ENCODE measurements at places on chromosomes 16 and 17. TPM values are rescaled to one million over a fixed set of nuclear protein-coding genes. Genes with fewer than 3 reads are reported as not detected.

DNA sequence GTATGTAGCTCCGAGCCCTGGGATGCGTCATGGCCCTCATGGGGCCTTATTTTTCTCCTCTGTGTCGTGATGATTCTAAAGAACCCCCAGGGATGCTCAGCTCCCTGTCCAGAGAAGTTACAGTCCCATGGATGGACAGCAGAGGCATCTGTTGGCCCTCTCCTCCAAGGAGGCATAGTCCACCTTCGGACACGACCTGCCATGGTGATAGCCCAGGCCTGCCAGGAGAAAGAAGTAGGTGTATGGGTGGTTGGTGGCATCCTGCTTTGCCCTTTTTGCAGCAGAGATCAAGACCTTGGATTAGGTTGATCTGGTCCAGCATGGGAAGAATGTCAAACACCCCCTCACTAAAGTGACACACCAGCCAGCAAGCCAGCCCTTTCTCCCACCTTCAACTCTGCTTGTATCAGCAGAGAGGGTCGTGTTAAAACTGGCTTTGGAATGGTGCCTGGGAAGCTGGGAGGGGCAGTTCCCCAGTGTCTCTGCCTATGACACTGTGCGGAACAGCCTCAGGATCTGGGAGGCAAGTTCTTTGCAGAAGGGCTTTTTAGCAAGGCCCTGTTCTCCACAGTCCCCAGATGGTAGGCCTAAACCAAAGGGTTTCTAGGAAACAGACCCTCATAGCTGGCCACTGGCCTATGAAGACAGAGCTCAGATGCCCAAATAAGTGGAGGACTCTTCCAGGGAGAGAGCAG, 259.9 kb upstream of the RPL38 start:
- no peak for DNase-seq

FOXL1 gene
- polyA plus RNA-seq, result 5.2 TPM

GRCh38 chr17:53426505-53426904, 396.2 kb upstream of the KIF2B start:
- DNase-seq, result no peak

GRCh38 chr16:12845282-12845681, 41.6 kb upstream of the CPPED1 start:
- no peak for DNase-seq

WNT9B gene
- polyA plus RNA-seq, result 0.31 TPM
